ENCODE measurements at places on chromosomes 3 and 15.

- no peak for DNase-seq
Observed at GRCh38 chr3:193134856-193135255, 106.2 kb upstream of the PLAAT1 start.

DNA sequence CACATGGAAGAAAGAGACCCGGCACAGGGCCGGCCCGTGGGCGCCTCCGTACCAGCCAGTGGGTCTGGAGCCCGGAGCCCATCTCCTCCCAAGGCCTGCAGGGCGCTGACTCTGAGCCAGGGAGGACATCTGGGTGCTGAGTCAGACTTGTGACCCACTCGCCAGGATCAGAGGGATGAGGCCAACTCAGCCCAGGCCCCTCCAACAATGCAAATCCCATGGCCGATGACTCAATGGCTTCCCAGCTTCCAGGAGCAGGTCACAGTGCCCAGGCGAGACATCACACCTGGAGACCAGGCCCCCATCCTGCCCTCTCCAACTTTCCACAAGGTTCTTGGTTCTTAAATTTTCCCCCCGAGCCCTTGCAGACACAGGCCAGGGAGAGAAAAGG is 95.1 kb downstream of the LRIG1 start:
- no peak for DNase-seq

DNA sequence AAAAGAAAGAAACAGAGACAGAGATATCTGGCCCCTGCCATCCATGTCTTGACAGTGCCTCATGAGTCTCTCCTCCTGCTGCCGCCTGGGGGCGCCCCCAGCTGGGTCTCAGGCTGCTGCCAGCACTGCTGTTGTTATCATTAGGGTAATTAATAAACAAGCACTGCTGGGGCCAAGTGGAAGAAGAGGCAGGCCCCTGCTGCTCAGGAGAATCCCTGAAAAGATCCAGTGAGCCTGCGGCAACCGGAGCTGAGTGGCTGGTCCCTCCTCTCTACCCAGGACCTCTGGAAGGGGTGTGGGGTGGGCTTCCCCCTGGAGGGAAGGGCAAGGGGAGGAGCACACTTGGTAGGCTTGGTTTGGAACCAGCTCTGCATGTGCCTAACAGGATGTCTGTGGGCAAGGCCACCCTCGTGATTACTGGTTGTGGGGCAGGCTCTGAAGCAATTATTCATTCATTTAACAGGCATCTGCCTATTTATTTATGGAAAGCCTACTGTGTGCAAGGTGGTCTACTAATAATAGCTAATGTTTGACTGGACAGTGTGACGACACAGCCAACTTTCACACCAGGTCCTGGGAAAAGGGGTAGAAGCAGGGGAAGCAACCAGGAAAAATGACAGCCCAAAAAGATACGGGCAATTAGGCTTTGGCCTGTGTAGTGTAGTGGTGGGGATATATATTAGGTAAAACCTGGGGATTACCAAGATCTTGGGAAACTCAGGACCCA is 1.2 kb upstream of the TYRO3 start:
- peak; percentile 82 for DNase-seq

- DNase-seq: no peak
Observed at GRCh38 chr15:92812271-92812670, 87.9 kb upstream of the CHD2 start.

DNA sequence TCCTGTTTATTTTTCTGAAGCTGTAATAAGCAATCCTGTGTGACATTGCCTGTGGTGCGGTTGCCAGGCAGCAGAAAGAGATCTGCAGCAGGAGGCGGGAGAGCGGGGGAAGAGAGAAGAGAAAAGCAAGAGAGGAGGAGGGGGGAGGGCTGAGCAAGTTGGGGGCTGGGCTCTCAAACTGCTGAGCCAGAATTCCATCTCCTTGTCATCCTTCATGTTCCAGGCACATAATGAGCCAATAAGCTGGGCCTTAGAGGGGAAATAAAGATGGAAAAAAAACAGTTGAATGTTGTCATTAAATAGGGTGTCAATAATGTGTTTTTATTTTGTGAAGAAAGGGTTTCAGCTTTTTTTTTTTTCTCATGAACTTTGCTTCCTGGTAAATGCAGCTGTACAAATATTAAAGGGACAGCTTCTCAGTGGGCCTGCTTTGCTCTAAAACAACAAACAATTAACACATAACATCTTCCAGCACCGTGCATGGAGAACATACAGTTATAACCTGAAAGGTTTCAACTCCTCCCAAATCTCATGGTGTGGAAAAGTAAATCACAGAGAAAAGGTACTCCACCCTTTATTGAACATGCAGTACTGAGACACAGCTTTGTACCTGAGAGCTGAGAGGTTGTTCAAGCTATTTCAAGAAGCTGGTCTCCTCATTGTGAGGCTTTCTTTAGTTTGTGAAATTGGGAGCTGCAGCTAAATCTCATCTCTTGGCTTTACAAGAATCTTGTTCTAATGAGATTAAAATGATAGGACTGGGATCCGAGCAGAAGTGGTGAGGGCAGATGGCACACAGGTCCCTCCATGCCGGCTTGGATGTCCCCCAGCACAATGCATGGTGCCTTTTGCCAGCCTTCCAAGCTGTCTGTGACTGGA is 451.1 kb upstream of the KCNMB2 start:
- DNase-seq: peak; percentile 100

Measured in NCI-H146 (cell line).